Activated CD8-positive, alpha-beta memory T cell treated with anti-CD3 and anti-CD28 coated beads for 48 hours (primary cell): ENCODE measurements at places on chromosomes 16 and 17.

GRCh38 chr16:13351601-13352217 lies 450.3 kb downstream of the SHISA9 start:
- DNase-seq = no peak

- DNase-seq = no peak
Observed at GRCh38 chr16:13961099-13961811, 41.3 kb downstream of the ERCC4 start.

DNA sequence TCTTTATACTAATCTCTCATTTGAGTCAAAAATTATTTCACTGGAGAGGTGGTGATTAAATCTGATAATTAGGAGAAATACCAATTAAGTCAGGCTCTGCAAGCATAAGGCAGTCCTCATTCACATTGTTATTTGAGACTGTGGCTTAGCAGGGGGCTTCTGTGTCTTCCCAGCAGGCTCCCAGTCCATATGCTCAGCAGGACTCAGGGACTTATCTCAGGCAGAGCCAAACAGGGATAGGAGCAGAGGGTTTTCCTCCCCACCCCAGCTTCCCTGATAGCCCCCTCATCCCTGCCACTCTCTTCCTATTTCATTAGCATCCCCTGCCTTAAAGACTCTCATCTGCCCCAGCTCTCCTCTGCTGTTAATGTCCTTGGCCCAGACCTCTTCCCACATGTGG lies 104.3 kb upstream of the DNAH9 start:
- DNase-seq = no peak

DNA sequence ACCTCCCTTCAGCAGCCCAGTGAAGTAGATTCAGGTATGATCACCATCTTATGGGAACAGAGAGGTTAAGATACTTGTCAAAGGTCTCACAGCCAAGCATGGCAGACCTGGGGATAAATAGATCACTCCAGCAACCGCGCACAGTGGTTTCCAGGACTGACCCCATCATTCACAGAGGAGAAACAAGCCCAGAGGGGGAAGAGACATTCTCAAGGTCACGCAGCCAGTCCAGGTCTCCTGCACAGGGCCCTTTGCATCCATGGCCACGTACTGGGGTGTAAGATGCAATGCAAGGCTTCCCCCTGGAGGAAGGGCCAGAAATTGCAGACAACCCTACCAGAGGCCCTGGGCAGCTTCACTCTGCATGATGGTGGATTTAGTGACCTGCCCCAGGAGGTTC lies 19.9 kb downstream of the TLE7 start:
- DNase-seq = no peak

- no peak for DNase-seq
Observed at GRCh38 chr17:8430966-8431365, 4.7 kb upstream of the NDEL1 start.

DNA sequence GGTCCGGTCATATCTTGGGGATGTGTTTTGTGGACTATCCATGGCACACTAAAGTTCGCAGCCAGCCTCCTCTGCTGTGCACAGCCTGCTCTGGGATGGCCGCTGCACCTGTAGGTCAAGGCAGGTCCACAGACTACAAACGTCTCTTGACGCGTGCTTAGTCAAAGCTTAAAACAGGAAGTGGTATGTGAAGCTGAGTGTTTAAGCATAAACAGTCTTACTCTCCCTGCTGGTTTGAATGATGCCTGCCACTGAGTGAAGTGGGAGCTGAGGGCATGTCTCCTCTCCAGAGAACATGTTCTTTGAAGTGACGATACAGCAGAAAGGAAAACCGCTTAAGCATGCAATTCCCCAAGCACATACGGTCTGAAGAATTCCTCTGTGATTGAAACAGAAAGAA lies 365.6 kb downstream of the SLC39A11 start:
- DNase-seq = no peak
